ENCODE measurements at places on chromosomes 7 and 10.

- H3K36me3 ChIP-seq: no peaks in the 10 kb centered on the region
- no peaks in the 10 kb centered on the region for H3K4me1 ChIP-seq
- H3K27ac ChIP-seq: no peak overlapping the region
- no peak overlapping the region for H3K4me3 ChIP-seq
- H3K27me3 ChIP-seq: peaks cover 1% of the 10 kb centered on the region
Observed at GRCh38 chr10:77195101-77195500, 442.5 kb downstream of the KCNMA1 start.

- H3K27ac ChIP-seq: no peak overlapping the region
- H3K27me3 ChIP-seq: no peaks in the 10 kb centered on the region
- no peaks in the 10 kb centered on the region for H3K4me1 ChIP-seq
- DNase-seq: no peak
Observed at GRCh38 chr7:80724249-80724871, 85.9 kb downstream of the CD36 start.

- peaks cover 9% of the 10 kb centered on the region for H3K4me1 ChIP-seq
- DNase-seq: no peak
- H3K36me3 ChIP-seq: no peaks in the 10 kb centered on the region
Observed at GRCh38 chr7:128204455-128204854, 36.6 kb upstream of the LEP start.

DNA sequence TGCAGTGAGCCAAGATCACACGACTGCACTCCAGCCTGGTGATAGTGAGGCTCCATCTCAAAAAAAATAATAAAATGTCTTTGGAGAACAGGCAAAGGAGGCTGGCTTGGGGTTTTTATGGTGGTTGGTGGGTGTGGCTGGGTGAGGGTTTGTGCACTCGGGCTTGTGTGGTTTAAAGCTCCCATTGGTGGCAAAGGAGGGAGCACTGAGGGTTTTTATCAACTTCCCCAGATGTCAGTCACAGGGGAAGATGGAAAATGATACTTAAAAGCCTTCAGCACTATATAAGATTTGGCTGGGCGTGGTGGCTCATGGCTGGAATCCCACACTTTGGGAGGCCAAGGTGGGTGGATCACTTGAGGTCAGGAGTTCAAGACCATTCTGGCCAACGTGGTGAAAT is 16.3 kb upstream of the RNF216 start:
- no peaks in the 10 kb centered on the region for H3K27me3 ChIP-seq
- H3K27ac ChIP-seq: no peak overlapping the region
- no peaks in the 10 kb centered on the region for H3K36me3 ChIP-seq
- peak; percentile 76 for DNase-seq
- H3K4me3 ChIP-seq: no peak overlapping the region
- H3K4me1 ChIP-seq: peaks cover 4% of the 10 kb centered on the region

DNA sequence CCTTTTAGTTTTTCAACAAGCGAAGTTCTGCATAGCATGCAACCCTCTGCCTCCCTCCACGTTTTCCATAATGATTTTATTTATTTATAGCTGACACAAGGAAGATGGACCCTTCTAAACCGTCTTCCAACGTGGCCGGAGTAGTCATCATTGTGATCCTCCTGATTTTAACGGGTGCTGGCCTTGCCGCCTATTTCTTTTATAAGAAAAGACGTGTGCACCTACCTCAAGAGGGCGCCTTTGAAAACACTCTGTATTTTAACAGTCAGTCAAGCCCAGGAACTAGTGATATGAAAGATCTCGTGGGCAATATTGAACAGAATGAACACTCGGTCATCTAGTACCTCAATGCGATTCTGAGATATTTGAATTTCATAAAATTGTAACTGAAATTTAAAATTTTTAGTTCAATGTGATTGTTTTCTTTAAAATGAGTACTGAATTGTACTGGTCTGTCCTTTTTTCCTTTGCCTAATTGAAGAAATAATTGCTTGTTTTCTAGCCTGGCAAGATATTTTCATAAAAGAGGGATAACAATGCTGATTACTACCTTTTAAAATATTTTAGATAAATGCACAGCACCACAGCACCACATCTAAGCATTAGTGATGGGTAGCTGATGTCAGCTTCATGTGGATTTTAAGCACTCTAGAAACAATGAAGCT is 41.5 kb upstream of the SLC39A12 start:
- peaks cover 3% of the 10 kb centered on the region for H3K27me3 ChIP-seq
- H3K36me3 ChIP-seq: no peaks in the 10 kb centered on the region
- H3K4me1 ChIP-seq: no peaks in the 10 kb centered on the region
- no peak overlapping the region for H3K27ac ChIP-seq

Data from activated CD4-positive, alpha-beta T cell treated with anti-CD3 and anti-CD28 coated beads, Interleukin-2, amount 10 ng/mL, durations not matched to agents 24 days and 14 days (primary cell).